ENCODE measurements at places on chromosomes 7 and 10.

GRCh38 chr7:33982425-33982786, 77.1 kb downstream of the BMPER start:
- no peak for DNase-seq

GRCh38 chr10:1591742-1592141, 145.6 kb downstream of the ADARB2 start:
- no peak for DNase-seq

- DNase-seq, result peak; percentile 27
These were observed 127.2 kb downstream of the SLIT1 start for GRCh38 chr10:97058521-97058920.

GRCh38 chr10:47169581-47169980, 130.4 kb upstream of the GDF10 start:
- no peak for DNase-seq

GRCh38 chr7:156625580-156625979, 15.0 kb upstream of the RNF32 start:
- DNase-seq, result no peak

DNA sequence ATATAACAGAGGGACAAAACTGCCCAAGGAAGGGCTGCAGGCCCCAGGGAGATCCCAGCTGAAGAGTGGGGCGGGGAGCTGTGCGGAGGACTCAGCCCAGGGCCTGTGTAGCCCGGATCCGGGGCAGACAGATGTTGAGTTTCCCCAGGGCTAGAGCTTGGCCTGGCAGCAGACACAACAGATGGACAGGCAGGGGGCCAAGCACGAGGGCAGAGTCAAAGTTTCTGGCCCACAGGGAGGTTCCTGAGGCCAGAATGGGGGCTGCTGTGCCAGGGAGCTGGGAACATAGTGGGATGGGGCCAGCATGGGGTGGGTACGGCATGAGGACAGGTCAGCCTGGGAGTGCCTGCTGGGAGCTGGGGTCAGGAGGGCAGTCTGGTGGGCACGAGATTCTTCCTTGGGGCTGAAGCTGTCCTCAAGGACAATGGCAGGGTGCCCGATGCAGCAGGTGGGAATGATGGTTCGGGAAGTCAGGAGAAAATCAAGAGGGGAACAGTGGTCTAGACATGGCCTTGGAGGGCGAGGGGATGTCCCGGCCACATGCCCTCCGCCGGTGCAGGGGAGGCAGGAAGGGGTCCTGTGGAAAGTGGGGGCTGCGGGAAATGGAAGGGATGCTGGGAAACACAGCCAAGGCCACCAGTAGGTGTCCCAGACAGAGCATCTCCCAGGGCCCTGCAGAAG, 519.1 kb upstream of the FOXK1 start:
- DNase-seq, result no peak

DNA sequence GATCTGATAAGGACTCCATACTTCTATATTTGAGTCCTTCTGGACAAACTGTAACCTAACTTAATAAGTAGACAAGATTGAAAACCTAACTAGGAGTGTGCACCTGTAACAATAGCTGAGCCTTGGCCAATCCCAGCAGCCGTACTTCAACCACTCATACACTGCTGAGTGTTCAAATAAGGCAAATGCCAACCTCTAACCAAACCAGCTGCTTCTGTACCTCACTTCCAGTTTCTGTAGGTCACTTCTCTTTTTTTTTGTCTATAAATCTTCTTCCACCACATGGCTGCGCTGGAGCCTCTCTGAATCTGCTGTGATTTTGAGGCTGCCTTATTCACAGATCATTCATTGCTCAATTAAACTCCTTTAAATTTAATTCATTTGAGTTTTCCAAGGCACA, 753.2 kb downstream of the DNAJB9 start:
- DNase-seq, result no peak

- DNase-seq, result no peak
These were observed 31.7 kb upstream of the DNMBP start for GRCh38 chr10:100041306-100042002.
